ENCODE measurements at places on chromosomes 4 and X. TPM values are rescaled to one million over a fixed set of nuclear protein-coding genes. Genes with fewer than 3 reads are reported as not detected.

Gene CWH43
- total RNA-seq = not detected

Gene NIPAL1
- 1.3 TPM for total RNA-seq

Gene AKAP17A
- total RNA-seq = 62.9 TPM

Gene HSFX3
- total RNA-seq = not detected

Gene VGLL1
- not detected for total RNA-seq

Gene DTHD1
- total RNA-seq = 3.8 TPM

Gene ADGRG2
- not detected for total RNA-seq

All from activated CD4-positive, alpha-beta memory T cell treated with anti-CD3 and anti-CD28 coated beads for 36 hours (primary cell).